Right lung (tissue), 10 donors: ENCODE measurements at places on chromosomes 7 and 10. TPM values are rescaled to one million over a fixed set of nuclear protein-coding genes. Genes with fewer than 3 reads are reported as not detected.

Gene ZNF138
- polyA plus RNA-seq = 19.8 TPM

Gene KLLN
- 0.90 TPM for polyA plus RNA-seq

DNA sequence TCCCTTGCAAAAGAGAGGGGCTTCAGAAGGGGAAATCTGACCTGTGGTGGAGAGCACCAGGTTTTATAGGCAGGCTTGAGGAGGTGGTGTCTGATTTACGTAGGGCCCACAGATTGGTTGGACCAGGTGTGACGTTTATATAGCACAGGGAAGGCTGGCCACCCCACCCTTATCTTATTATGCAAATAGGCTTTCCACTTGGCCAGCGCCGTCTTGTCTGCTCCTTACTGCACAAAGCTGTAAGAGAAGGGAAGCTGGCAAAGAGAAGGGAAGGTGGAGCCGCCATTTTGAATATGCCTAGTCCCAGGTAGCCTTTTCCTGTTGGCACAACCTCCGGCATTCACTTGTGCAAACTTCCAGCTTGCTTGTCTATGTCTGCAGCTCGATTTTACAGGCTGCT is 221.4 kb downstream of the GATA3 start:
- no peak for DNase-seq

GRCh38 chr10:21399392-21400035 is 126.0 kb downstream of the SKIDA1 start:
- DNase-seq = peak; percentile 67

GRCh38 chr7:1024331-1024841 is 20.0 kb upstream of the GPR146 start:
- no peak for DNase-seq

- no peak for DNase-seq
Observed at GRCh38 chr7:98949336-98950044, 71.2 kb downstream of the TRRAP start.

GRCh38 chr10:35409094-35409582 is 72.8 kb downstream of the CCNY start:
- no peak for DNase-seq
